ENCODE measurements at places on chromosomes 5 and 9.

DNA sequence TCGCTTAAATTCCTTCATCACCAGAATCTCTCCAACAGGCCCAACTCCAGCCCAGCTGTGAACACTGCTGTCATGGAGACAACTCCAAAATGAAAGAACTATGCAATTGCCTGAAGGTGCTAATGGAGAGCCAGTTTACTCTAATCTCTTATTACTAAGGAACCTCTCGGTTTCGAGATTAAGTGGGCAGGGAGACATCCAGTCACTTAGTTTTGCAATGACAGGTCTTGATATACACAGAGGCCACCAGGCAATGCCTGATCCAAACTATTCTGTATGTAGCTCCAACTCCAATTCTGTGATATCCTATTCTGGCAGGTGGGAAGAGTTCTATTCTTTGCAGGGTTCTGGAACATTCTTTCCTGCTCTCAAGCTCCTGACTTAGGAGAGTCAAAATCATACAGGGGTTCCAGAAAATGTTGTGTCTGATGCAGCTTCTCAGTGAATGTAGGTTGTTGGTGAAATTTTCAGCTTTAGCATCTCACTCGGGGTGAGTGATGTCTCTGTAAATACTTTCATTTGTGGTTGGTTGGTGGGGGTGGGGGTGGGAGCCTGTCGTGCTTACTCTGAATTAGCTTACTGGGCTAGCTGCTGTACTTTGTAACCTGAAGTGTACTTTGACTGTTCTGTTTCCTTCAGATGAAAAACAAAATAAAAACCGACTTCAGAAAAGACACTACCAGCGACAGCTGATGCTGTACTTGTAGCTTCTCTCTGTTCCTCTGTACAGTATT, 170.9 kb downstream of the PALM2AKAP2 start:
- no peak for DNase-seq

- DNase-seq, result no peak
Observed at GRCh38 chr5:168110870-168111832, 180.3 kb upstream of the WWC1 start.

- DNase-seq, result no peak
Observed at GRCh38 chr5:23014266-23014665, 161.1 kb upstream of the CDH12 start.

- DNase-seq, result no peak
Observed at GRCh38 chr9:97525451-97525850, 24.0 kb downstream of the TMOD1 start.

DNA sequence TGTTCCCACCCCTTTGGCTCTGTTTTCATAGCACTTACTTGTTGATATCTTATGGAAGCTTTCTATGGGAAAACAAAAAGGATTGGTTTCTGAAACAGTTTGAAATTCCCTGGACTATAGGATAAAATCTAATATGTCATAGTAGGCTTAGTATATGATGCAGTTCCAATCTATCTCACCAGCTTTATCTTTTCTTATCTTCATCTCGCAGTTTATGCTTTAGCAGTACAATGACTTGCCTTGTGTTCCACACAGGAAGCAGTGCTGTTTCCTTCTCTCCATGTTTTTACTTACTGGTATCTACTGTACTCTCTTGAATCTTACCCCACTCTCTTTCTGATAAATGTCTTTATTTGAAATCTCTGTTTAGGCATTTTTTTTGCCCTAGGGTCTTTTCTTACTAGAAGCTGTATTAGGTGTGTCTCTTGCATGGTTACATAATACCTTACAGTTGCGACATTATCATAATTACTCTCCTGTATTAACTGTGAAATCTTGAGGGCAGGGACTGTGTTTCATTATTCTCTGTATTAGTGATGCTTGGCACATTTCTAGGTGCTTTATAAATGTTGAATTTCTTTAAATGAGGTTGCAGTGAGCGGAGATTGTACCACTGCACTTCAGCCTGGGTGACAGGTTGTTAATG, 76.3 kb downstream of the FOCAD start:
- no peak for DNase-seq

Data from BE2C (cell line).